H7 (cell line): ENCODE measurements at places on chromosomes 6 and 20. TPM values are rescaled to one million over a fixed set of nuclear protein-coding genes. Genes with fewer than 3 reads are reported as not detected.
A peak's percentile ranks its signal among the peaks of the same experiment; 100 is the strongest.

Gene RAET1G
- total RNA-seq = not detected in 2 replicates

Gene TRIM39
- total RNA-seq = 12.2 and 13.9 TPM in 2 replicates

Gene EPB41L1
- total RNA-seq = 11.9 TPM in 2 replicates

- no peak for DNase-seq
Observed at GRCh38 chr20:32452776-32453466, 94.8 kb downstream of the ASXL1 start.

DNA sequence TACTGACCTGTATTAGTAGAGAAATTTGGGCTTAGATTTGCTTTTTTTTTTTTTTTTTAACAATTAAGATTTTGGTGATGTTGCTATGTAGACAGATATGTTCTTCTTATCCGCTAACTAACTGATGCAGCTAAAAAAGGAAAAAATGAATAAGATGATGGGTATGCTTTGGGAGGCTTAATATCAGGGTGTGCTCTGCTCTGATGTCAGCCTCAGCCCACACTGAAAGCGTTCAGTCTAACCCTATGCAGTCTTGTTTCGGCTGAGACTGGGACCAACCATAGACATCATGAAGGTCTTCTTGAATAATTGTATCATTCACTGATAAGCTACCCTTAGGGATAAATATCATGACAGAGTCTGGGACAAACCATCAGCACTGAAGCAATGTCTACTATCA lies 6.9 kb upstream of the CCN2 start:
- no peak for DNase-seq

DNA sequence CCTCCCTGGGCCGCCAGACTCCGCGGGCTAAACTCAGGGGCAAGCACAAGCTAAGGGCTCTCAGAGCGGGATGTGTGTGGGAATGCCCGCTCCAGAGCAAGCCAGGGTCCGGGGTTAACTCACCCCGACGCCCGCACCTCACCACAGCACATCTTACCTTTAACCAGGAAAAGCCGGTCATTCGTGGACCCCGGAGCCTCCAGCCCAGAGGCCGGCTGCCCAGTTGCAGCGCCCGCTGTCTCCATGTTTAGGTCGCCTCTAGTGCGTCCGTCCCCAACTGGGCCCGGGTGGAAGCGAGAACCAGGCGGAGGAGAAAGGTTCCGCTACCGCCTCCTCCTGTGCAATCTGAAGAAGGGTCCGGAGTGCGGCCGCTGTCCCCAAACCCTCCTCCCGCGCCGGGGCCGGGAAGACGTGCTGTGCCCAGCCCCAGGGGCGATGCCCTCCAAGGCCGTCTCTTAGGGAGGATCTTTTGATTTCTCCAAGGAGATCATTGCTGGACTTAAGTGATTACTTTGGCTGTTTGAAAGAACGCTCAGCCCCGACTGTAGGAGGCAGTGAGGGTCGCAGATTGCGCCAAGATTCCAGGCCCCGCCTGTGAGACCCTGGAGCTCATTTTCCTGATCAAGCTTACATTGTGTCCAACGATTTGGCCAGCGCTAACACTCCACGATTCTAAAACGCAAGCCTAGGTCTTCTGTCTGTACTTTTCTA lies at the start of gene TMEM242:
Gene TMEM242, minus strand, starts transcription at position 265 of the 711 bp plus-strand sequence. Its CDS starts 20 bp downstream, at position 245.
- DNase-seq = peak; percentile 92

GRCh38 chr6:94213226-94213625 lies 793.9 kb upstream of the EPHA7 start:
- no peak for DNase-seq

DNA sequence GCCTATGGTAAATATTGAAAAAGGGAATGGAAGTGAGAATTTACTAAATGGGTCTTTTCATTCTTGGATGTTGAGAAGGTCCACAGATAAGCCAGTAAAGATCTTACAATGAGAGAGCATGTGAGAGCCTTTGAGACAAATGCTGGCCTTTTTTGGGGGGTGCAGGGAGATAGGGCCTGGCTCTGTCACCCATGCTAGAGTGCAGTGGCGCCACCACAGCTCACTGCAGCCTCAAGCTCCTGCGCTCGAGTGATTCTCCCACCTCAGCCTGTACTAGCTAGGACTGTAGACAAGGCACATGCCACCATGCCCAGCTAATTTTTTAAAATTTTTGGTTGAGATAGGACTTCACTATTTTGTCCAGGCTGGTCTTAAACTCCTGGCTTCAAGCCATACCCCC lies 63.2 kb upstream of the TMEM181 start:
- peak; percentile 53 for DNase-seq
